ENCODE measurements at places on chromosomes 3 and 15.

GRCh38 chr15:79370716-79371115 lies 59.8 kb downstream of the TMED3 start:
- DNase-seq = peak; percentile 94

- DNase-seq = peak; percentile 15
Measured at GRCh38 chr15:95684126-95684525, 646.4 kb upstream of the NR2F2 start.

GRCh38 chr3:184456476-184456875 lies 76.6 kb downstream of the CHRD start:
- no peak for DNase-seq

DNA sequence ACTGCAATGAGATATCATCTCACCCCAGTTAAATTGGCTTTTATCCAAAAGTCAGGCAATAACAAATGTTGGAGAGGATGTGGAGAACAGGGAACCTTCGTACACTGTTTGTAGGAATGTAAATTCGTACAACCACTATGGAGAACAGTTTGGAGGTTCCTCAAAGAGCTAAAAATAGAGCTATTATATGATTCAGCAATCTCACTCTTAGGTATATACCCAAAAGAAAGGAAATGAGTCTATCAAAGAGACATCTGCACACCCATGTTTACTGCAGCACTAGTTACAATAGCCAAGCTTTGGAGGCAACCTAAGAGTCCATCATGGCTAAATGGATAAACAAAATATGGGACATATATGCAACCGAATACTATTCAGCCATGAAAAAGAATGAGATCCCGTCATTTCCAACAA lies 68.0 kb upstream of the HES1 start:
- DNase-seq = peak; percentile 42

- DNase-seq = peak; percentile 65
Measured at GRCh38 chr15:47717036-47717612, at the start of gene SEMA6D. Gene SEMA6D (plus strand): TSS chr15:47717505. CDS start chr15:47759799, 42,294 bp downstream.

DNA sequence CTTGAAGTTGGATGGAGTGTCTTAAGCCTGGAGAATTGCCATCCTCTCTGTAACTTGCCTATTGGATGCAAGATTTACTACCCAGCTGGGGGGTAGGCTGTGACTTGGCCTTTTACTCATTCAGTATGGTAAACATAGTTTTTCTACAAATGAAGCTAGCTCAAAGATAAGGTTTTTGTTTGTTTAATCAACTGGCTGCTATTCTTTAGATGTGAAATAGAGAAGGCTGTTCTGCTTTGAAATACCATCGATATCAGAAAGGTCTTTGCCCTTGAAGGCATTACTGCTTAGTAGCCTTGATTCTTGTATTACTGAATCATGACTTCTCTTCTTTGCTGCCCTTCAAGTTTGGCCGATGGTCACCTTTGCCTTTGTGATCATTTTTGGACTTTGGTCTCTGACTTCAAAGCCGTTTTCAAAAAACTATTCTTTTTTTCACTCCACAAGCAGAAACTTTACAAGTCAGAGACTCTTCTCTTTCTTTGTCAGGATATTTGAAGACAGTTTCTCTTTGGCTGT lies 83.1 kb downstream of the GAP43 start:
- peak; percentile 17 for DNase-seq

DNA sequence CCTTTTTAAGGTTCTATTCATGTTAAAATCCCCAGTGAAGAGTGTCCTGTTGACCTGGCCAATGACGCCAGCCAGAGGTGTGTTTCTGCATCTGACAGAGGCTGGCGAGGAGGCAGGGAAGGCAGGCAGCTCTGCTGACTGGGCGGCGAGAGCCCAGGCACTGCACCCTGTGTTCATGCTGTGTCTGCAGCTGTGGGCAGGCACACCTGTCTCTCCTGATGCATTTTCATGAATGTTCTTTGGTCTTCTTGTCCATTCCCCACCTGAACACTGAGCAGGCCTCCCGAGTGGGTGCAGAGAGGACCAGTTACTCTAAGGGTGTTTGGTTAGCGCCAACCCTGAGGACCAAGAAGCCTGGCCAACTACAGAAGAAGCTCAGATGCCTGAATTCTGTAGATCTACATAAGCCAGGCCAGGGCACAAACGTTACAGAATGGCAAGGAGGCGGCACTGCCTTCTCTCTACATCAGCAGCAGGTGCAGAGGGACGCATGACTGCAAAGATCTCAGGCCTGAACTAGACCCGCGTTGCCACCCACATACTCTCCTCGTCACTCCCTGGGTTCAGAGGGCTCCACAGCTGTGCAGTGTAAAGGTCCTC lies 233.7 kb downstream of the OCA2 start:
- no peak for DNase-seq

- no peak for DNase-seq
Measured at GRCh38 chr15:35775471-35775870, 229.5 kb upstream of the DPH6 start.

DNA sequence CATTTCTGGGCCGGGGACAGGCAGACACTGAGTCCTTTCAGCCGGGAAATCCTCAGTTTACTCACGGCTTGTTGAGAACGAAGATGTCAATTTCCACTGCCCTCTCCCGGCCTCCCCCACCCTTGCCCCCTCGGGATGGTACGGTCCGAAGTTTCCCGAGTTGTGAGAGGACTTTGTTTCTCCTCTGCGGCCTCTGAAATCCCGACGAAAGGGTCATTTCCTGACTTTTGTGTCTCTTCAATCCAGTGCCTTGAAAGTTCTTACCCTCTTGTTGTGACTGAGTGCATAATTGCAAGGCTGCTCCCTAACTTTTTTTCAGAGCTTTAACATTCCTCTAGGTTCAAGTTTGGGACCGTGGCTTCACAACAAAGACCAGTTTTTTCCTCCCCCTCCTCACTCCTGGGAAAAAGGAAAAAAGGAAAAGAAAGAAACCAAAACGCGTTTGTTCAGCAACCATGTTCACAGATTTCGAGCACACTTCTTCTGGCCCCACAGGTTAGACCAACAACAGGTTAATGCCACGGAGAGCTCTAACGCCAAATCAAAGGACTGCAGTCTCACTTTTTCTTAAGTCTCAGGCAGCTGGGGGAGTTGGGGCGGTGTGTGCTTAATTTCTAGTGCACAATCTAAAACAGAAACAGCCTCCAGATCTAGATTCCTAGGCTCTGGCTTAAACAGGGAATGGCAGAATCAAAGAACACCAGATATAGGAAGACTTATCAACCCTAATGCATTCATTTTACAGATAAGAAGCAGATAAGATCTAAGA lies 138.9 kb downstream of the TMCO5A start:
- DNase-seq = no peak

GRCh38 chr15:40242213-40242599 lies 3.3 kb downstream of the PAK6 start:
- DNase-seq = no peak

DNA sequence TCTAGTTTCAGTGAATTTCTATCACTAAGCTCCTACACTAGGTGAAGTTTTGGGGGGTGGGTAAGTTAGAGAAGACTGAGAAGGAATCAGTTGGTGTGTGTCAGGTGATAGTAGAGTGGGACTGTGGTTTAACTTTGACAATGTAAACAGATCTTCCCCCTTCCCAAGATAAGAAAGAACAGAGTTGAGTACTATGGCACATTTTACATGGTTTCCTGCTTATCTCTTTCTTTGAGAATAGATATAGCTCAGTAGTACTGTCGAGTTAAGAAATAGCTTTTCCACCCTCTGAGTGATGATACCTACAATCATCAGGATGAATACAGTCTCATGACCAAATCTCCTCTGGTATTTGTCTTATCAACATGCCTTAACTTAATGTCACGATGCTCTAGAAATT lies 42.8 kb downstream of the GAP43 start:
- no peak for DNase-seq

DNA sequence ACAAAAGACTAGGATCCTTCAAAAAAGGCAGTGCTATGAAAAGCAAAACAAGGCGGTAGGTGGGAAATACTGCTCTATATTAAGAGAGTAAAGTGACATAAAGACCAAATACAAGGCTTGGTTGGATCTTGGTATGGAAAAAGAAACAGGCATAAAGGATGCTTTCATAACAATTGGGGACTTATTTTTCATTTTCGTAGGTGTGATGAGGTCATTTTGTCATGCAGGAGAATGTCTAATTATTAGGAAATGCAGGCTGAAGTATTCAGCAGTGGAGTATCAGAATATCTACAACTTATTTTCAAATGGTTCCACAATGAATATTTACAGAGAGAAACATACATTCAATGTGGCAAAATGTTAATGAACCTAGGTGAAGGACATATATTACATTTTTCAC lies 9.0 kb downstream of the XPC start:
- no peak for DNase-seq

- no peak for DNase-seq
Measured at GRCh38 chr15:81093961-81094360, 40.1 kb upstream of the CFAP161 start.

All from iris pigment epithelial cell (primary cell).